Vagina (tissue), 2 donors: ENCODE measurements at places on chromosomes 3 and 15. TPM values are rescaled to one million over a fixed set of nuclear protein-coding genes. Genes with fewer than 3 reads are reported as not detected.

Gene REC114
- not detected for total RNA-seq

Gene UROC1
- not detected for total RNA-seq

Gene ZNF662
- total RNA-seq, result 6.6 TPM

Gene SLC24A5
- total RNA-seq, result not detected

Gene SCN11A
- not detected for total RNA-seq

Gene SEMA3B
- 32.9 TPM for total RNA-seq

Gene GOLGA8T
- 1.5 TPM for total RNA-seq

Gene CCRL2
- total RNA-seq, result not detected

Gene PROS1
- total RNA-seq, result 29.7 TPM

Gene PLSCR2
- total RNA-seq, result not detected

Gene TCTA
- total RNA-seq, result 16.7 TPM

Gene C3orf22
- total RNA-seq, result not detected

Gene IL17RE
- total RNA-seq, result 15.2 TPM

Gene MEIS2
- 76.9 TPM for total RNA-seq

Gene CCR3
- not detected for total RNA-seq

Gene HGD
- not detected for total RNA-seq

Gene IL5RA
- not detected for total RNA-seq

Gene ACOX2
- total RNA-seq, result 24.8 TPM

Gene ADAMTS7
- total RNA-seq, result 2.5 TPM

Gene PLXND1
- total RNA-seq, result 96.5 TPM

Gene ROBO1
- 66.5 TPM for total RNA-seq

Gene CYP8B1
- not detected for total RNA-seq

Gene LDHAL6B
- not detected for total RNA-seq

Gene OR5K2
- total RNA-seq, result not detected

Gene CFAP92
- not detected for total RNA-seq

Gene ACAD9
- 43.0 TPM for total RNA-seq

Gene OR5K1
- total RNA-seq, result not detected
